ENCODE measurements at places on chromosomes 6 and 20.

DNA sequence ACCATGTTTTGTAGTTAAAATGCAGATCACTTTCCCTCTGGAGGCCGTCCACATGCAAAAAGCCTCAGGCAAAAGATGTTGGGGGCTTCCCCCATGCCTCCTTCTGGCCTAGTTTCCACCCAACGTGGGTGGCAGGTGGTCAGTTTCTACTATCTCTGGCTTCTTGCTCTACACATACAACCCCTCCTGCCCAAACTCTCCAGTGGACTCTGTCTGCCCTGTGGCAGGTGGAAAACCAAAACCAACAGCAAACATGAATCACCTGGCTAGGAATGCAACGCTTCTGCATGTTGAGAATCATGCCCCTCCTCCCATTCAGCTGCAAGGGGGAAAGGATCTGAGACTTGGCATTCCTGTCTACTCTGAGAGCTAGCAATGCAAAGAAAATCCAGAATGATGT lies 94.8 kb downstream of the MBOAT1 start:
- DNase-seq, result no peak

DNA sequence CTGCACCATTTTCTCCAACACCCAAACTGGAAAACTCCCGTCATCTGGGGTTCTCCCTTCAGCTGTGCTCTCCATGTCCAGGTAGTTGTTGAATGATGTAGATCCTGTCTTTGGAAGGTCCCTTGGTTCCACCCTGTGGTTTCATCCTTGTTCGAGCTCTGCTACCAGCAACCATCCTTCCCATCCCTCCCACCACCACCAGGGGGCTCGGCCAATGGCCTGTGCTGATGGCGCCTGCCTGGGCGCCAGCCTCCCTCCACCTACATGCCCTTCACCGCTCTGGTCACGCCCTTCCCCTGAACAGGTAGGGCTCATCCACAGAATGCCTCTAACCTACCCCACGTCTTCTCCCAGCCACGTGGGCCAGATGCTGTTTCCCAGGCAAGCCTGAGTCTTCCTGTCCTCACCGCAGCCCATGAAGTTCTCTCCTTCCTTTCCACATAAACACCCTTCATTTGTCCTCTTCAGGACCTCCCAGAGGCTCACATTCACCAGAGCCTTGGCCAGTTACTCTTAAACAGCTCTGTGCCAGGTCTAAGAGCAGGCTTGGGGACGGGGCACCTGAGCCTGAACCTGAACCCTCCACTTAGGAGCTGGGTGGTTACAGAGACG lies 75.1 kb upstream of the DUSP22 start:
- peak; percentile 43 for DNase-seq

GRCh38 chr6:134707342-134708031 lies 242.4 kb downstream of the ALDH8A1 start:
- DNase-seq, result no peak

- no peak for DNase-seq
Observed at GRCh38 chr20:34072076-34072475, 40.0 kb downstream of the EIF2S2 start.

DNA sequence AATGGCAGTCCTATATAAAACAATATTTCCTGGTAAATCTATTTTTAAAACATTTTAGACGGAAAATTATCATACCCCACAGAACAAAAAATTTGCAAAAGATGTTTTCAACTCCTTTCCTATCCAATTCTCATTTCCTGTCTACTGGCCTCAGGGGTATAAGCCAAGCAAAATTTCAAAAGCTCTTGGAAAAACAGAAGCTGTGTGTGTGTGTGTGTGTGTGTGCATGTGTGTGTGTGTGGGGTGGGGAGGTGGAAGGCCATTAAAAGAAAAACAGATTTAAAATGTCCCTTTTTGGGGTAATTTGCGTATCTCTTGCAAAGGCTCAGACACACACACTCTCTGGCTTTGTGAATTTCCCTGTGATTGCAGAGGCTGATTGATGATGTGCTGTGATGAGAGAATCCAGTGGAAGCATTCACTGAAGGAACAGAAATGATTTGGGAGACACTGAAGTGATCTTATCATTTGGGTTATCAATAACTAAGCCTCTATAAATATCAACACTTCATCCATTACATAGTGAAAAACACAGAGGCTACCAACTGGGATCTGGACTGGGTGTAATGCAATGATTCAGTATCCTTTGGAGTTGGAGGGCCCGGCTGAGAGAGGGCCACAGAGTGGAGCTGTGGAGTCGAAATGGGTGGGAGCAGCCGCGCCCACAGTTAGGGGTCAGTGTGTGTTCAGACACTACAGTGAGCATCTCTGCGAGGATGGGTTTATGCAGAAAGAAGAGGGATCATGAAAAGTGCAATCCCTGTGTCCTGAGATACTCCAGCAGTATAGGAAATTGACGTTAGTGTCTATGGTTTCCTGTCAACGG lies 106.8 kb upstream of the PREP start:
- no peak for DNase-seq

GRCh38 chr6:150005761-150006651 lies 19.3 kb downstream of the RAET1L start:
- no peak for DNase-seq

- DNase-seq, result no peak
Observed at GRCh38 chr6:73248192-73248903, 14.6 kb downstream of the KHDC1 start.

DNA sequence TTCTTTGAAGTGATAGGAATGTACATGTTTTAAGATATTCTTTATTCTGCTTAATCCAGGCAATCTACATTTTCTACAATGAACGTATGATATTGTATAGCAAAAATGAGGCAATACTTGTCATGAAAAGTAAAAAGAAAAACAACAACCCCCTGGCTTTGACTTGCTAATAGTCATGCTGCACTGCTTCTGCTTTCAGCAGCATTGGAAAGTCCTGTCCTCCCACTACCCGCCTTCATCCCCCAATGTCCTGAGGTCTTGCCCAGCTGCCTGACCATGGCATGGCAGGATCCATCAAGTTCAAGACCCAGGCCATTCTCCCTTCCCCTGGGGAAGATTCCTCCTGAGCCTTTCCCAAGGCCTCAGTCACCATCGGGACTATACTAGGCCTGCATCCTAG lies 156.5 kb downstream of the SH3BGRL2 start:
- no peak for DNase-seq

GRCh38 chr6:9612489-9612888 lies 802.4 kb downstream of the TFAP2A start:
- no peak for DNase-seq

GRCh38 chr6:157093536-157093935 lies 229.8 kb downstream of the TMEM242 start:
- no peak for DNase-seq

Measured in activated CD8-positive, alpha-beta memory T cell treated with anti-CD3 and anti-CD28 coated beads, Interleukin-2, amount 50 U/mL, for 4 hours (primary cell).